ENCODE measurements at places on chromosomes 1 and 21.
A peak's percentile ranks its signal among the peaks of the same experiment; 100 is the strongest.

DNA sequence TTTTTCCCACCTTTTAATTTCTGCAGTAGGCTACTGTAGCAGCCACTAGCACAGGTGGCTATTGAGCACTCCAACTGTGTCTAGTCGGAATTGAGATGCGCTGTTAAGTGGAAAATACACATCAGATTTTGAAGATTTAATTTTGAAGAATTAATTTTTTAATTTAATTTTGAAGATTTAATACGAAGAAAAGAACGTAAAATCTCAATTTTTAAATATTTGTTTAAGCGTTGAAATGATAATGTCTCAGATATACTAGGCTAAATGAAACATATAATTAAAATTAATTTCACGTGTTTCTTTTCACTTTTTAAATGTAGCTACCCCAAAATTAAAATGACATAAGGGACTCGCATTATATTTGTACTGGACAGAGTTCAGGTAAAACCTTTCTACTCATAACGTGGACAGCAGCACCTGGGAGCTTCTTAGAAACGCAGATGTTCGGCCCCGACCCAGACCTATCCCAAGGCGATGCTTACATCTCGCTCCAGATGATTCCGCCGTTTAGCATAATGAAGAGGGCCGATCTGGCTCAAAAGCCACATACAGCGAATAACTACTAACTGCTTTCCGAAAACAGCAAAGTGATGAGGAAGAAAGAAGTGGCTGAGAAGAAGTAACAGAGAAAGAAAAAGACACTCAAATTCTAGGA lies 717 bp downstream of the CRYZL1 start:
- DNase-seq: peak; percentile 9

- DNase-seq: no peak
These were observed 2.4 kb upstream of the CYP2J2 start for GRCh38 chr1:59928996-59929395.

DNA sequence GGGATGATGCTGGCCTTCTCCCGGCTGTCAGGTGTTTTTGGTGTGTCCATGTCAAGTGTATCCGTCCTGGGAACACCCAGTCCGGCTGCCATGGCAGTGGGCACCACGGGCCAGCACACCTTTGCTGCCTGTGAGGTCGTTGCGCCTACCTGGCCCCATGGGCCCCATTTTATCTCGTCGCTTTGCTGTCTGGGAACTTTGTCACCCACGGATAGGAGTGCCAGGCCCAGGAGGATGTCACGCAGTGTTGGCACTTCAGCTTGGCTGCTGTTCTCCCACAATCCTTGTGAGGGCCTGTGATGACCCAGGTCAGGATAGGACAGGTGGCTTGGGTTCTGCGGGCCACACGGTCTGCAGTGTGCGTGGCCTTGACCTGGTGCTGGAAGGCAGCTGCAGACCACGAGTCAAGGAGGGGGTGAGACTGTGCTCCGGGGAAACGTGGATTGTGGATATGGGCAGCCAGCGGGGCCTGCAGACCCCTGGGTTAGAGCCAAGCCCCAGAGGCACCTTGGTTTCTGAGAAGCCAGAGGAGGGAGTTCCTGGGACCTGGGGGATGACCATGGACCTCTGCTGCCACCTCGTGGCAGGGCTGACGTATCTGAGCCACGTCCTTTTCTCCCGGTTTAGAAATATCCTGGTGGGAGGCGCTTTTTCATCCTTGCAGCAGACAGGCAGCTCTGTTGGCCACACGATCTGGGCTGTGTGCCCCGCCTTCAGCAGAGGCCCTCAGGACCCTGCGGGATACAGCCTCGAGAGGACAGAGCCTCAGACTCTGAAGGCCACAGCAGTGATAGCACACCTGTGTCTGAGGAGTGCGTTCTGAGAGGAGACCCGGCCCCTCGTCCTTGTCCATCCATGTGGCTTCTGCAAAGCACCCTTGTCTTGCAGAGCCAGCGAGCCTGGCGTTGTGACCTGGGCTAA lies 161.1 kb upstream of the COL6A1 start:
- DNase-seq: peak; percentile 89

- no peak for DNase-seq
These were observed 4.0 kb downstream of the TRIM11 start for GRCh38 chr1:228402641-228403025.

- no peak for DNase-seq
These were observed 20.4 kb upstream of the ACTRT2 start for GRCh38 chr1:3000671-3001470.

- DNase-seq: no peak
These were observed 8.4 kb downstream of the SOX13 start for GRCh38 chr1:204081164-204081790.

- peak; percentile 26 for DNase-seq
These were observed at the start of gene MCOLN2 for GRCh38 chr1:84996846-84997666. Gene MCOLN2 (minus strand): TSS chr1:84997113. CDS start chr1:84996872, 241 bp downstream.

GRCh38 chr1:234914606-234915290 lies 213.9 kb downstream of the TOMM20 start:
- no peak for DNase-seq

- no peak for DNase-seq
These were observed 3.9 kb upstream of the PCNX2 start for GRCh38 chr1:233299450-233299849.

GRCh38 chr21:35599164-35599563 lies 461.2 kb downstream of the SETD4 start:
- no peak for DNase-seq

DNA sequence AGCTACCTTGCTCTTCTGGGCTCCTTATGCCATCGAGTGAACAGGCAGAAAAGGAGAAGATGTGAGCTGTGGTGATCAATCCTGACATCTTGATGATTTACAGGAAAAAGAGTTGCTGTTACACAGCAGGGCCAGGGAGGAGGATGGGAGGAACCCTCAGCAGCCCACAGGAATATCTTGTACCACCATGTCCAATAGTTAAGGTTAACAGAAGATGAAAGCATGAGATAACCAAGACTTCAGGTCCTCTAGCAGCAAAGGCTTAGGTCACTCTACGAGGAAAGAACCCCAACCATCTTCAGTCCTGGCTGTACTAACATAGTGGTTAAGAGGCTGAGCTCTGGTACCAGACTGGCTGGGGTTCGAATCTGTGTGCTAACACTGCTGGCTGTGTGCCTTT lies 12.1 kb upstream of the SELENBP1 start:
- DNase-seq: no peak

DNA sequence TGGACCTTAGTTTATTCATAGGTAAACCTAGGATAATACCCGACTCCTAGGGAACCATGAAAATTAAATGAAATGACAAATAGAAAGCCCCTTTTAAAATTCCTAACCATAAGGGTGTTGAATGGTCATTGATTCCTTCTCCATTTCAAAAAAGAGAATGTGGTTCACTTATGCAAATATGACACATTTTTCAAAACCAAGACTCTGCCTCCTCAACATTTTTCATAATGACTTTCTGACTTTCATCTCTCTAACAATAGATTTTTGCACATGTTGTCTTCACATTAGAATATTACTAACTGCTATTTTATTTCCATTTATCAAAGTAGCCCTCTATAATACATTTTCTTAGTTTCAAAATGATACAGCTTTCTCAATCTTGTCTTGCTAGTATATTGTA lies 169.1 kb downstream of the NTNG1 start:
- DNase-seq: no peak

GRCh38 chr1:212166644-212167043 lies 118.6 kb upstream of the PPP2R5A start:
- no peak for DNase-seq

- no peak for DNase-seq
These were observed 70.8 kb downstream of the PLPP3 start for GRCh38 chr1:56508523-56508983.
